Tibial nerve (tissue), 4 donors: ENCODE measurements at places on chromosomes 6 and 20.

DNA sequence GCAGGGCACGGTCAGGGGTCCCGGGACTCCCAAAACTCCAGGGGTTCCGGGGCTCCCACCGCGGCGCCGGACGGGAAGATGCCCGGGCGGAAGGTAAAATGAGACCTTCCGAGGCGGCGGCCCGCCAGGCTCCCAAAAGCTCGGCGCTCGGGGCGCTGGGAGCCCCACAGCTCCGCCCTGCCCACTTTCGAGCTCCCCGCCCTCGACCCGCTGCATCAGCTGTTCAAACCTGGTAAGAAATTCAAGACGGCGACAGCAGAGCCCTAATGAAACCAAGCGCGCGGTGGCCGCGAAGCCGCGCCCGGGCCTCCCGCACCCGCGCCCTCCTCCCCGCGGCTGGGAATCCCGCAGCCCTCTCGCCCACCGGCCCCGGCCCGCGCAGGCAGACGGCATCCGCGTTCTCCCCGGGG is 369 bp downstream of the SLC4A11 start:
- peaks cover 15% of the 10 kb centered on the region for H3K4me1 ChIP-seq
- DNase-seq, result no peak
- no peaks in the 10 kb centered on the region for H3K27me3 ChIP-seq
- H3K4me3 ChIP-seq, result peak overlapping the region; percentile 41

DNA sequence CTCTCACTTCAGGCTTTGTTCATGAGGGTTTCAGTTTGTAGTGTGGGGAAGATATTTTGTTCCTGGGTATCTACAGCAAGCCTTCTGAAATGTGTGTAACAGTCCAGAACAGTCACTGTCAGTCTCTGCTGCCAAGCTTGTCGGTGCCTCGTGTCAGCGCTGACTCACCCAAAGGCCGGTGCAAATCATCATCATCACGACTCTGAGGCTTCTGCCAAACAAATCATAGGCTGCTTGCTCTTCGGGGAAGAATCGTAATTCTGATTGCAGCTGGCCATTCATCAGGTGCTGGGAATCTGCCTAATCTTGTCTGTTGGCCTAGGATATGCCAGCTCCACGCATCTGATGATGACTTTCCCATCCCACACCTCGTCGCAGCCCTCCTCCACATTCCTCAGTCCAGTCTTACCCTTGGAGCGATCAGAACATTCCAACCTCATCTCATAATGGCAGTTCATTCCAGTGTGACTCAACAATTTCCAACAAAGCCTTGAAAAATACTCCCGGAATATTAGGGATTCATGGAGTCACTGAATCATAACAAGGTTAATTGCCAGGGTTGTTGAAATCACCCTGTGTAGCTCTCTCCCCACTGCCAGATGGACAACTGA is 40.9 kb downstream of the ALDH8A1 start:
- peak; percentile 33 for DNase-seq
- H3K27me3 ChIP-seq, result no peaks in the 10 kb centered on the region
- H3K27ac ChIP-seq, result no peak overlapping the region

DNA sequence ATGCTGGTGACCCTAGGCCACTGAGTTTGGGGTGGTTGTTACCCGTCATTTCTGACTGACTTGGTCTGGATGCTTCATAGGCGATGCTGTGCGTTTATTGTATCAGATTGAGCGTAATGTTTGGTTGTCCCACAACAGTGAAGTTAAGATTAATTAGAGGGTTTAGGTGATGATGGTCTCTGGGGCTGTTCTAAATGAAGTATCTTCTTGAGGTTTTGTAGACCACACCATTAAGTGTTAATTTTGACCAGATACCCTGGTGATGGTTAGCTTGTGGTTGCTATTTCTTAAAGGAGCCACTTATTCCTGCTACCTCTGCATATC is 132.8 kb downstream of the ARID1B start:
- H3K36me3 ChIP-seq, result no peaks in the 10 kb centered on the region
- H3K4me1 ChIP-seq, result no peaks in the 10 kb centered on the region
- no peak for DNase-seq
- no peaks in the 10 kb centered on the region for H3K27me3 ChIP-seq
- H3K4me3 ChIP-seq, result no peak overlapping the region

DNA sequence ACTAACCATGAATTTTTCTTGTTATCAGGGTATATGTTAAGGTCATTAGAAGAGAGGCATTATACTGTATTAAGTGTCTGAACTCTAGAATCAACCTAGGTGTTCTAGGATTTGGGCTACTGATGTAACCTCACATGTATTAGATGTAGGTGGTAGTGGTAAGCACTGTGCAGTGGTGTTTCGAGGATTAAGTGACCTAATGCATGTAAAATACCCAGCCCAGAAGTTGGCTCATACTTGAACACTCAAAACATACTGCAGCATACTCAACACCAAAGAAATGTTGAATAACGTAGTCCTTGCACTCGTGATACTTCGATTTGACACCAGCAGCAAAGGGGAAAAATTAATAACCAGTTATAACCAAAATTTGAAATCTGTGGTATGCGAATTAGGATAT is 48.7 kb downstream of the QKI start:
- H3K4me1 ChIP-seq, result peaks cover 31% of the 10 kb centered on the region

DNA sequence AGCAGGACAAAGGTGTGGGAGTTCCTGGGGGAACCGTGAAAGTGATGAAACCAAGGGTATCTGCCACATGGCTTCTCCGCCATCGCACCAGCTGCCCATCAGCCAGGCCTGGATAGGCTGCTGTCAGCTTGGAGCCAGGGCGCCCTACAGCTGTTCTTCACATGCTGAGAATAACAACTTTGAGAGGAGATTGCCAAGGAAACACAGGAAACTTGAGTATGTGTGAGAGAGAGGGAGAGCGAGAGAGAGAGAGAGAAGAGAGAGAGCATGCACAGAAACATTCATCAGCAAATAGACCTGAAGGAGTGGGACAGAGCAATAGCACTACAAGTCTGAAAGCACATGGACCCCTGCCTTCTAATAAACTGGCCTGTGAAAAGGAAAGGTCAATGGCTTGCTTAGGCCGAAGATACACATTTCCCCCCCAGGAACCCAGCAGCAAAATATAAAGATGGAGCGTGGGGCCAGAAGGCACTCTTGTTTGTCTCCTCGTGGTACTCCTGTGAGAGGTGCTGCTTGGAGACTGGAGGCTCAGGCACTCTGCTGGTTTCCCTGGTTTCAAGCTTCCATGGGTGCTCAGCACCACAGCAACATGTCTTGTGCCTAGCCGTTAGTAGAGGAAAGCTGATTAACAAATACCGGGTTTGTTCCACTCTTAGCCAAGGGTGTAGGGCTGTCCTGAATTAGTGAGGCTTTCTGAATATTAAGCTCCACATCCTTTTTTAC is 53.0 kb downstream of the SNAP25 start:
- no peaks in the 10 kb centered on the region for H3K27me3 ChIP-seq
- H3K4me3 ChIP-seq, result no peak overlapping the region
- H3K36me3 ChIP-seq, result no peaks in the 10 kb centered on the region
- H3K4me1 ChIP-seq, result no peaks in the 10 kb centered on the region
- no peak for DNase-seq

DNA sequence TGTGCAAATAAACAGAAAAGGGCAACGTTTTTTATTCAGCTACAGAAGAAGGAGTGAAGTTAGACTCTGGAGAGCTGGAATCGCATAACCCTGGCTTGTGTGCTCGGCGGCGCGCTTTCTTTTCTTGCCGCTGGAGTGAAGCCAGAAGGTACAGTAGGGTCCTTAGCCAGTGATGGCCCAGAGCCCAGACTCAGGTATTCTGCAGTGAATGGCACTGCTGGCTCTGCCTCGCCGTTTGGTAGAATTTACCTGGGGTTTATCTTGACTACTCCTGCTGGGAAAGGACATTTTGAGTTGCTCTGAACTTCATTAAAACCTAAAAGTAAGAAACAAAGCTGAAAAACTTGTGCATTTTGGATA is 56.9 kb upstream of the TIAM2 start:
- H3K36me3 ChIP-seq, result no peaks in the 10 kb centered on the region
- no peaks in the 10 kb centered on the region for H3K4me1 ChIP-seq
- no peak overlapping the region for H3K27ac ChIP-seq

- H3K36me3 ChIP-seq, result no peaks in the 10 kb centered on the region
- H3K4me3 ChIP-seq, result no peak overlapping the region
- H3K4me1 ChIP-seq, result no peaks in the 10 kb centered on the region
- no peak overlapping the region for H3K27ac ChIP-seq
- DNase-seq, result no peak
Measured at GRCh38 chr6:34022250-34022872, 123.5 kb downstream of the GRM4 start.

GRCh38 chr6:10194816-10195672 is 219.8 kb downstream of the TFAP2A start:
- H3K27ac ChIP-seq, result no peak overlapping the region
- no peaks in the 10 kb centered on the region for H3K4me1 ChIP-seq
- H3K4me3 ChIP-seq, result no peak overlapping the region
- no peaks in the 10 kb centered on the region for H3K36me3 ChIP-seq
- no peaks in the 10 kb centered on the region for H3K27me3 ChIP-seq

- no peak for DNase-seq
- no peak overlapping the region for H3K27ac ChIP-seq
- H3K4me3 ChIP-seq, result no peak overlapping the region
- H3K36me3 ChIP-seq, result peaks cover 63% of the 10 kb centered on the region
Measured at GRCh38 chr20:19802492-19803158, 44.6 kb downstream of the RIN2 start.

DNA sequence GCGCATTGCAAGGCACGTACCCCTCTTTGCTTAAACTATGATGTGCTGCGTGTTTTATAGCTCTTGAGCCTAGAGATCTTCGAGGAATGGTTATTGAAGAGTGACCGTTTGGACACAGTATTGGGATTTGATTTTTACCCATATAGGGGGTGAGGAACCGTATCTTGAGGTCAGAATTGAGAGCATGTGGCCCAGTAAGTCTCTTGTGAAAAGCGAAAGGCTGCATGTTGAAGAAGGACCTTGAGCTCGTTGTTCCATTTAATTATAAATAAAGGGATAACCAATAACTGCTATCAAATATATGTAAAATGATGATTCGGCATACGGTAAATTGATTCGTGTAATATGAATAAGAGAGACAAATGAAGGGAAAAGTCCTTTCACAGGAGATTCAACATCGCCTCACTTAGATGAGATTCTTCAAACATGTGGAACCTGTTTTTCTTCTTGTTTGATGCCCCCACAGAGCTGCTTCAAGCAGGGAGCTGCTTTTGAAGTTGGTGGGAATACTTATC is 66.6 kb downstream of the AKAP12 start:
- no peak for DNase-seq
- H3K27ac ChIP-seq, result no peak overlapping the region
- no peak overlapping the region for H3K4me3 ChIP-seq
- H3K4me1 ChIP-seq, result no peaks in the 10 kb centered on the region
- H3K27me3 ChIP-seq, result no peaks in the 10 kb centered on the region
- no peaks in the 10 kb centered on the region for H3K36me3 ChIP-seq

GRCh38 chr6:131782764-131783163 is 25.1 kb upstream of the ENPP1 start:
- H3K4me1 ChIP-seq, result peaks cover 18% of the 10 kb centered on the region
- DNase-seq, result no peak
- no peak overlapping the region for H3K4me3 ChIP-seq

GRCh38 chr6:21595285-21596144 is 2.0 kb downstream of the SOX4 start:
- peak overlapping the region; percentile 90 for H3K27ac ChIP-seq
- no peaks in the 10 kb centered on the region for H3K36me3 ChIP-seq
- H3K4me3 ChIP-seq, result peak overlapping the region; percentile 90
- H3K27me3 ChIP-seq, result no peaks in the 10 kb centered on the region

- H3K4me1 ChIP-seq, result peaks cover 4% of the 10 kb centered on the region
- peak overlapping the region; percentile 43 for H3K27ac ChIP-seq
- H3K27me3 ChIP-seq, result no peaks in the 10 kb centered on the region
Measured at GRCh38 chr6:89356642-89357170, 4.2 kb upstream of the UBE2J1 start.

- H3K4me1 ChIP-seq, result no peaks in the 10 kb centered on the region
- no peak overlapping the region for H3K4me3 ChIP-seq
Measured at GRCh38 chr20:46520976-46521579, 7.7 kb upstream of the ZNF334 start.

GRCh38 chr6:43934183-43934802 is 164.3 kb downstream of the VEGFA start:
- H3K27me3 ChIP-seq, result no peaks in the 10 kb centered on the region
- H3K36me3 ChIP-seq, result no peaks in the 10 kb centered on the region
- H3K4me3 ChIP-seq, result no peak overlapping the region
- no peaks in the 10 kb centered on the region for H3K4me1 ChIP-seq

DNA sequence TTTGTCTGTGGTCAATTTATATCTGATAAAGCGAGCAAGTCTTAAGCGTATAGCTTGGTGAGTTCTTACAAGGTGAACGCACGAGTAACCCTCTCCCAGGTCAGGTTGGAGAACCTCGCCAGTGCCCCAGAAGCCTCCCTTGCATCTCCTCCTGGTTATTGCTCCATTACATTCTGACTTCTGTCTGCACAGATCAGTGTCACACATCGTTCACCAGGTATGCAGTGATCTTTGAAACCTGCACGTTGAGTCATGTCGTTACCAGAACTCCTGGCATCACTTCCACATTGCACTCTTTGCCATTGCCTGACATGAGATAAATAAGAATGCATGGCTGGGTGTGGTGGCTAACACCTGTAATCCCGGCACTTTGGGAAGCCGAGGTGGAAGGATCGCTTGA is 44.2 kb downstream of the AKAP12 start:
- no peak for DNase-seq
- H3K4me1 ChIP-seq, result peaks cover 7% of the 10 kb centered on the region
- H3K36me3 ChIP-seq, result no peaks in the 10 kb centered on the region
- H3K4me3 ChIP-seq, result no peak overlapping the region
- H3K27me3 ChIP-seq, result no peaks in the 10 kb centered on the region

DNA sequence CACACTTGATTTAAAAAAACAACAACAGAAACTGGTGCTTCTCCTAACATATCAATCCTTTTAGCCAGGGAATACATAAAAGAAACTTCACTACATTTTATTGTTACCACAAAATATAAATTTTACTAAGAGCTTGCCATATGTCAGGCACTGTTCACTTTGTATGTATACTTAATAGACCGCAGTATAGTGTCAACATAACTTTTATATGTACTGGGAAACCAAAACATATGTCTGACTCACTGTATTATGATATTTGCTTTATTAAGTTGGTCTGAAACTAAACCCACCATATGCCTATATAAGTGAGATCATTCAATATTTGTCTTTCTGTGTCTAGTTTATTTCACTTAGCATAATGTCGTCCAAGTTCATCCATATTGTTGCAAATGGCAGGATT is 108.4 kb downstream of the KLHL32 start:
- no peaks in the 10 kb centered on the region for H3K27me3 ChIP-seq
- no peak overlapping the region for H3K27ac ChIP-seq
- no peak for DNase-seq
- no peak overlapping the region for H3K4me3 ChIP-seq
- no peaks in the 10 kb centered on the region for H3K4me1 ChIP-seq

DNA sequence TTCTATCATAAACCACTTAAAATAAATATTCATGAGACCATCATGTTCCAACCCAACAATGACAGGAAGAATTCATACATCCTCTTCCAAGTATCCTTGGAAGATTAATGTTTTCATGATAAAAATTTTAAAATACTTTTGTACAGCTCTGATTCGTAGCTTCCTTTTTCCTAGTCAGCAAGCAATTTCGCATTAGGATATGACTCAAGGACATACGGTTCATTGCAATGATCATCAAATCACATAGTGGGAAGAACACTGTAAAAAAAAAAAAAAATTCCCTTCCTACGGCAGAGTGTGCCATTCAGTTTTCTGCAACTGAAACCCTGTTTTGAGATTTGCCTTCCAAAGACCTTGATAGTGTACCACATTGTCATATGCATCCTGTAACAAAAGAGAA is 35.3 kb upstream of the GFOD1 start:
- DNase-seq, result no peak
- no peak overlapping the region for H3K4me3 ChIP-seq
- H3K27me3 ChIP-seq, result no peaks in the 10 kb centered on the region
- H3K36me3 ChIP-seq, result no peaks in the 10 kb centered on the region
- no peak overlapping the region for H3K27ac ChIP-seq
